ENCODE measurements at places on chromosomes 5 and 9.

- no peak for DNase-seq
These were observed 75.5 kb downstream of the CACNA1B start for GRCh38 chr9:137952976-137953666.

- DNase-seq: peak; percentile 80
These were observed 50.3 kb downstream of the MAN2A1 start for GRCh38 chr5:109739741-109740728.

DNA sequence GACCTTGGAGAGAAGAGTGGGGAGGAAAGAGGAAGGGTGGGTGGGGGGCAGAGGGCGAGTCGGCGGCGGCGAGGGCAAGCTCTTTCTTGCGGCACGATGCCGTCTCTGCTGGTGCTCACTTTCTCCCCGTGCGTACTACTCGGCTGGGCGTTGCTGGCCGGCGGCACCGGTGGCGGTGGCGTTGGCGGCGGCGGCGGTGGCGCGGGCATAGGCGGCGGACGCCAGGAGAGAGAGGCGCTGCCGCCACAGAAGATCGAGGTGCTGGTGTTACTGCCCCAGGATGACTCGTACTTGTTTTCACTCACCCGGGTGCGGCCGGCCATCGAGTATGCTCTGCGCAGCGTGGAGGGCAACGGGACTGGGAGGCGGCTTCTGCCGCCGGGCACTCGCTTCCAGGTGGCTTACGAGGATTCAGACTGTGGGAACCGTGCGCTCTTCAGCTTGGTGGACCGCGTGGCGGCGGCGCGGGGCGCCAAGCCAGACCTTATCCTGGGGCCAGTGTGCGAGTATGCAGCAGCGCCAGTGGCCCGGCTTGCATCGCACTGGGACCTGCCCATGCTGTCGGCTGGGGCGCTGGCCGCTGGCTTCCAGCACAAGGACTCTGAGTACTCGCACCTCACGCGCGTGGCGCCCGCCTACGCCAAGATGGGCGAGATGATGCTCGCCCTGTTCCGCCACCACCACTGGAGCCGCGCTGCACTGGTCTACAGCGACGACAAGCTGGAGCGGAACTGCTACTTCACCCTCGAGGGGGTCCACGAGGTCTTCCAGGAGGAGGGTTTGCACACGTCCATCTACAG is 760 bp downstream of the NPR3 start:
- peak; percentile 79 for DNase-seq

GRCh38 chr5:15634591-15635288 is 134.8 kb downstream of the FBXL7 start:
- DNase-seq: no peak

DNA sequence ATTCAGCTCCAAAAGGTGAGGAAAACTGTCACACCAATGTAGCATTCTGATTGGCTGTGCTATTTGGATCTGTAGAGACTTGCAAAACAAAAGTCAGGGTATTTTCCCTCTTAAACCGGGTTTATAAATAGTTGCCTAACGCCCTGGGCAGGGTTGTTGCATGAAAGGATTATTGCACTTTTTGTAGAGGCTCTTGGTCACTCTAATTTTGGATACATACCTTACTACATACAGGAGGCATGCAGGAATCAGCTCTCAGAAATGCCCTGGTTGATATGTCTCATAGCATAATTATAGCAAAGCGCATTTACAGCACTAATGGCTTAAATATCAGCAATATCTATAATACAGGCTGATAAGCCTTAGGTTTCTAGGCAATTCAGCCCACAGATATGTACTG is 200.0 kb upstream of the GDNF start:
- DNase-seq: no peak

GRCh38 chr5:146580237-146580636 is 64.2 kb upstream of the GPR151 start:
- DNase-seq: no peak

DNA sequence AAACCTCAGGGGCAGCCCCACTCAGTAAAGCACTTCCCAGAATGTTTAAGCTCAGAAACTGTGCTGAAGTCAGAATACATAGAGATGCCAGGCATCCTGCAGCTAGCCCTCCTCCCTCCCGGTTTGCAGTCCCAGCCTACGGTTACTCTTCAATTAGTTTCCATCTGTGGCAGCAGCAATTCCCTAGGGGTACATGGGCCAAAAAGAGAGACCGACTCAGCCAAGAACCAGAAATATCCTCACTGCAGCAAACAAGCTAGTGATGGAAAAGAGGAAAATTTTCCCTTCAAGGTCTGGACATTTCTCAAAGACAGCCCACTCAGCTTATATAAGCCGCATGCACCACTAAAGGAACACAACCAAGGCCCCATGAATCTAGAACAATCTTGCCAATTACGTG is 89.1 kb upstream of the PPP2R2B start:
- no peak for DNase-seq

DNA sequence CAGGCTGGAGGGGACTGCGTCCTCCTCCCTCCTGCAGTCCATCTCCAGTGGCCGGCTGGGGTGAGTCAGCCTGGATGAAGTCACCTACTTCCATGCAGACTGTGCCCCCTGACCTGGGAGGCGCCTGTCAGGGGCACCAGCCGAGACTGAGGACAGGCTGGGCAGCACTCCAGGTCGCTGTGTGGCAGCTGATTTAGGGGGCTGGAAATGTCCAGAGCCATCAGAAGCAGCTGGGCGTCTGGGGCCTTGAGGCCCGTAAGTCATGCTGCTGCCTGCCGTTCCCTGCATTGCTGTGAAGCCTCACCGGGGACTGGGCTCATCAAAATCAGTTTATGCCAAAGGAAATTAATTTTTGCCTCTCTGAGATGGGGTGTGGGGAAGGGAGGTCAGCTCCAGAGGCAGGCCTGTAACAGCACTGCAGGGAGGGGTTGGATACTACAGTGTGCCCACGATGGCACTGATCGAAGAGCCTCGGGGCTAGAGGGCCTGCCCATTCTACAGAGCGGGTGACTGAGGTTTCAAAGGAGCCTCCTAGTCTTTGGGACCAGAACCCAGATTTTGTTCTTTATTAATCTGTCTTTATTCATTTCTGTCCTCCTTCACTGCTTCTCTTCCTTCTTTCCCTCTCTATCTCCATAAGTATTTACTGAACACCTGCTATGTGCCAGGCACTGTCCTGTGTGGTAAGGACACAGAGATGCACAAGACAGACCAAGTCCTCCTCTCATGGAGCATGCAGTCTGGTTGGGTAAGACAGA is 70.4 kb upstream of the PSD2 start:
- no peak for DNase-seq

GRCh38 chr9:69867081-69867814 is 46.6 kb downstream of the CFAP95 start:
- DNase-seq: no peak

GRCh38 chr9:38318759-38319495 is 73.6 kb upstream of the ALDH1B1 start:
- DNase-seq: no peak

DNA sequence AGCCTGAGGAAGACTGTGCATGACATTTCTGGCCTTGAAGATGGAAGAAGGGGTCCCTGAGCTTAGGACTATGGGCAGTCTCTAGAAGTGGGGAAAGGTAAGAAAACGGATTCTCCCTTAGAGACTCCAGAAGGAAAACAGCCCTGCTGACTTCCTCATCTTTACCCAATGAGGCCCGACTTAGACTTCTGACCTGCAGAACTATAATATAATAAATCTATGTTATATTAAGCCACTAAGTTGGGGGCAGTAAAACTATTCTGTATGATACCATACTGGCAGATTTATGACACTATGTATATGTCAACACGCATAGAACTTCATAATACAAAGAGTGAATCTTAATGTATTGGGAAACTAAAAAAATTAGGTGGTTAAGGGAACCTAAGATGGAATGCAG is 422.0 kb downstream of the PLK2 start:
- no peak for DNase-seq

GRCh38 chr5:2840372-2840915 is 89.0 kb upstream of the IRX2 start:
- DNase-seq: no peak

- DNase-seq: no peak
These were observed 36.2 kb downstream of the SLC44A1 start for GRCh38 chr9:105280691-105281090.

DNA sequence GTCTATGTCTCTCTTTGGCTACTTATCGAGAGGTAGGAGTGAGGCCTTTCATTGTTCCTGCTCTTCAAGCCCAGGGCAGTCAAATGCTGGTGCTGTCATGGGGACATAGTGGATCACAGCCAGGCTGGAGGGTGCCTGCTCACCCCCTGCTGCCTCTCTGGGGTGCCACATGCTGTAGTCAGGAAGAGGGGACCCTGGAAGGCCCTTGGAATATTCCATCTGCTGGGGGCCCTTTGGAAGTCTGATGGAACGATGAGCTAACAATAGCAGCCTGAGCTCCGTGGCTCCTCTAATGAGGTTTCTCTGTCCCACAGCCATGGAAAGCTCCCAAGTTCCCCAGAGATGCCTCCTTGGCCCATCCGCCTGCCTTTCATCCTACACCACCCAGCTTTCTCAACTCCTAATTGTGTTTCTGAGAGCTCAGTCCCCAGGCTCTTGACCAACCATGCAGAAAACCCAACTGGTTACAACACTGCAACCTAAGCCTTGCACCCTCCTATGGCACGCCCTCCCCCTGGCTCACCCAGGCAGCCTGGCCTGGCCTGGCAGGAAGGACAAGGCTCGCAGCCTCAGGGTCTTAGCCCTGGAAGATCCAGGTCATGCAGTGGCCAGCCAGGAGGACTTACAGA is 91.7 kb downstream of the NRG2 start:
- no peak for DNase-seq

GRCh38 chr9:13446938-13447842 is 167.7 kb upstream of the MPDZ start:
- DNase-seq: no peak

GRCh38 chr5:180143656-180144364 is 65.2 kb downstream of the RASGEF1C start:
- no peak for DNase-seq

GRCh38 chr9:115997923-115998322 is 155.7 kb upstream of the PAPPA start:
- no peak for DNase-seq

DNA sequence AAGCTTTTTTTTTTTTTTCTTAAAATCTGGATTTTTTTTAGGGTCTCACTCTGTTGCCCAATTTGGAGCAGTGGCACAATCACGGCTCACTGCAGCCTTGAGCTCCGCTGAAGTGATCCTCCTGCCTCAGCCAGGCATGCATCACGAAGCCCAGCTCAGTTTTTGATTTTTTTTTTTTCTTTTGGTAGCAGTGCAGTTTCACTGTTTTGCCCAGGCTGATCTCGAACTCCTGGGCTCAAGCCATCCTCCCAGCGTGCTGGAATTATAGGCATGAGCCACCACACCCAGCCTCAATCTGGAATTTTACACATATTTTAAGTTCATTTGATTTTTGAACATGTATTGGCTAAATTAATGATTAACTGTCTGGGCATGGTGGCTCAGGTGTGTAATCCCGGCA is 36.3 kb downstream of the TRIO start:
- DNase-seq: no peak

- DNase-seq: no peak
These were observed 64.0 kb downstream of the SFXN1 start for GRCh38 chr5:175542232-175542965.

DNA sequence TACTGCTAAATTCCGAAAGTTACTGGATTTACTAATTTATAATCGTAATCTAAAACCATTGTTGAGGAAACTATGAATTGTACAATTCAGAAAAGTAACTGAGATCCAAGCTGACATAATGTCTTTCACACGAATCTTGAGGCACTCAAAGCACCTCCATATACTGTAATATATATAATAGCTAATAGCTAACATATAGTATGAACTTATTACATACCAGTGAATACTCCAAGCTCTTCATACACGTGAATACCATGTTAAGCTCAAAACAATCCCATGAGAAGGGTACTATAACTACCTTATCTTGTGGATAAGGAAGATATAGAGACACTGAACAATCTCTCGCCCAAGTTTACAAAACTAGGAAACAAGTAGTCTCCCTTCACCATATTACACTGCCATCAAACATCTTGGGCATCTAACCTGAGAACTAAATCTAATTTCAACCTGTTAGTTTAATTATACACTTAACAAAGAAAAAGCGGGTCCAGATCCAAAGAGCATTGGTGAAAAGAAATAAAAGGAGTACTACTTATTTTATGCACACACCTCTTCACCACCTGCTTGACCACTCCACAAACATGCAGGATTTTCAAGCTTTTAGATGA is 1.0 kb downstream of the NUDCD2 start:
- no peak for DNase-seq

DNA sequence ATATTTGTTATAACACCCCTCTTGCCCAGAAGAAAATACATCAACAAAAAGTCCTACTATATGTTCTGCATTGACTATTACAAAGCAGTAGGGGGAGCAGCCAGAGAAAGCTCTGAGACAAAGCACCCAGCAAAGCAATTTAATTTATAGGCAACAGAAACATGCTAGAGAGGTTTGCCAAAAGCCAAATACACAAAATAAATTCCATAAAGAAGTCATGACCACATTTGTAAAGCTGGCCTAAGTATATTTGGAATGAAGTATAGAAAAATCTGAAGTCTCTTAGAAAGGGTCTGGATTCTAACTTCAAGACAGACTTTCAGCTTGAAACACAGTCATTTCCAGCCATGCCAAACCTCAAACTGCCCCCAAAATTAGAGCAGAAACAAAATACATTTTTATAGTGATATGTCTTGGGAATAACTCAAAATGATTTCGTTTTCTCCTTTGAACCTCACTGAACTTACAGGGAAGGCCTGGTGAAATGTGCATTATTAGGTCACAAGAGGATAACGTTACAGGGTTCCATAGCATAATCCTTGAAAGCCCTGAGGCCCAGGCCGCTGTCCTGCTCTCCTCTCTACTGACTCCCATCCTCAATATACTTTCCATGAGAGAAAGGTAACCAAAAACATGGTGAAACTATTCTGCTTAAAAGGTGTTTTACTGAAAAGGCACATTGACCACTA is 451.8 kb downstream of the RAB3C start:
- DNase-seq: no peak

- no peak for DNase-seq
These were observed 48.8 kb downstream of the POC5 start for GRCh38 chr5:75668445-75668844.

- DNase-seq: no peak
These were observed 13.5 kb downstream of the CNTFR start for GRCh38 chr9:34575862-34576596.

DNA sequence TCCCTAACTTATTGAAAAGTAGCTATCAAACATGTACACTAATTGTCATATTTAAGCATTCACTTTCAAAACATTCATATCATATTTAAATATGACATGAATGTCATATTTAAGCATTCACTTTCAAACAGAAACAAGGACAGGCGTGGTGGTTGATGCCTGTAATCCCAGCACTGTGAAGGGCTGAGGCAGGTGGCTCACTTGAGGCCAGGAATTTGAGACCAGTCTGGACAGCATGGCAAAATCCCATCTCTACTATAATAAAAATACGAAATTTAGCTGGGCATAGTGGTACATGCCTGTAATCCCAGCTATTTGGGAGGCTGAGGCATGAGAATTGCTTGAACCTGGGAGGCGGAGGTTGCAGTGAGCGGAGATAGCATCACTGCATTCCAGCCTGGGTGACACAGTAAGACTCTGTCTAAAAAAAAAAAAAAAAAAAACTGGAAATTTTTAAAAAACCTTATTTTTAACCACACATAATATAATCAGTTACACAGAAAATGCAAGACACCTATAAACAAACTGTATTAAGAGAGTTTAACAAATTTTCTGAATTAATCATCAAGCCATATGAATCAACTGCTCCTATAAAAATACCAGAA is 88.1 kb downstream of the LPAR1 start:
- no peak for DNase-seq

GRCh38 chr5:7811715-7812114 is 39.2 kb downstream of the CFAP90 start:
- DNase-seq: no peak

- no peak for DNase-seq
These were observed 46.4 kb upstream of the WWC1 start for GRCh38 chr5:168244838-168245559.

GRCh38 chr5:136053336-136054141 is 24.8 kb downstream of the TGFBI start:
- DNase-seq: peak; percentile 71

Data from endodermal cell (in vitro differentiated cells).